ENCODE measurements at places on chromosomes 6 and 20.

DNA sequence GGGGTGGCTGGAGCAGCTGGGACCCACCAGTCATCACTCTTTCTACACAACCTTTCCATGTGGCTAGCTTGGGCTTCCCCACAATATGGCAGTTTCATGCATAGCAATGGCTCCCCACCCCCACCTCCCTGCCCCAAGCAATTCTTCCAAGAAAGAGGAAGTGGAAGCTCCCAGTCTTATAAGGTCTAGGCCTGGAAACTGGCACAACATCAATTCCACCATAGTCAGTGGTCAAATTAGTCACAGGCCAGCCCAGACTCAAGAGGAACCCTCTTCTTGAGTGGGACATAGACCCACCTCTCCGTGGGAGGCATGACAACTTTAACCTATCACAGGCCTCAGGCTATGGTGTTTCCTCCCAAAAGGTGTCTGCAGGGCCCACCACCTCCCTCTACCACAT lies 17.7 kb downstream of the TGM6 start:
- DNase-seq = no peak

- DNase-seq = no peak
These were observed 79.7 kb downstream of the RNF217 start for GRCh38 chr6:125041740-125042459.

GRCh38 chr6:21931641-21932335 lies 338.2 kb downstream of the SOX4 start:
- DNase-seq = no peak

GRCh38 chr6:27275025-27275956 lies 27.8 kb downstream of the PRSS16 start:
- no peak for DNase-seq

- no peak for DNase-seq
These were observed 108.2 kb downstream of the NOL4L start for GRCh38 chr20:32476684-32477593.

DNA sequence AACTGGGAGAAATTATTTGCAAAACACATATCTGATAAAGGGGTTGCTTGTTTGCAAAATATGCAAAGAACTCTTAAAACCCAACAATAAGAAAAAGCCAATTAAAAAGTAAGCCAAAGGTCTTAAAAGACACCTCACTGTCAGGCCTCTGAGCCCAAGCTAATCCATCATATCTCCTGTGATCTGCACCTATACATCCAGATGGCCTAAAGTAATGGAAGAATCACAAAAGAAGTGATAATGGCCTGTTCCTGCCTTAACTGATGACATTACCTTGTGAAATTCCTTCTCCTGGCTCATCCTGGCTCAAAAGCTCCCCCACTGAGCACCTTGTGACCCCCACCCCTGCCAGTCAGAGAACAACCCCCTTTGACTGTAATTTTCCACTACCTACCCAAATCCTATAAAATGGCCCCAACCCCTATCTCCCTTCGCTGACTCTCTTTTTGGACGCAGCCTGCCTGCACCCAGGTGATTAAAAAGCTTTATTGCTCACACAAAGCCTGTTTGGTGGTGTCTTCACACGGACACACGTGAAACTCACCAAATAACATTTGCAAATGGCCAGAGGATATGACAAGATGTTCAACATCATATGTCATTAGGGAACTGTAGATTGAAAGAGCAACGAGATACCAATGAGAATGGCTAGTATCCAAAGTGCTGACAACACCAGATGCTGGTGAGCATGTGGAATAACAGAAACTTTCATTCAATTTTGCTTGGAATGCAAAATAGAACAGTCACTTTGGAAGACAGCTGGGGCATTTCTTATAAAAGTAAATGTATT lies 565.0 kb upstream of the ADGRB3 start:
- DNase-seq = no peak

DNA sequence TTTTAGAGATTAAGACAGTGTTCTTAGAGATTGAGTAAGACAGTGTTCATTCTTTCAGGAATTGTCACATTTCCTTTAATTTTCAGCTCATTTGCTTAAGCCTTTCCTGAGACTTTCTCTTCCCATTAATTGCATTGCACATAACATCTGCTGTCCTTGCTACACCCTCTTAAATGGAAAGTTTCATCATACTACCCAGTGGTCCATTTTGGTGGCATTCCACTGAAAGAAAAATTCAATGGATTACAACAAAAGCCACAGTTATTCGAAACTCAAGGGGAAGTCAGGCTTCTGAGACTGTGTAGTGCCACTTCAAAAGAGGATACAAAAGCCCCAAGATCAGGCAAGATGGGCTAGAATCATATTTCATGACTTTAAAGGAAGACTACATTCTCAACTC lies 64.0 kb downstream of the RSPO3 start:
- DNase-seq = no peak

- DNase-seq = no peak
These were observed 8.7 kb downstream of the GPX6 start for GRCh38 chr6:28506807-28507475.

- no peak for DNase-seq
These were observed 34.0 kb downstream of the ZC3H12D start for GRCh38 chr6:149450679-149451375.

DNA sequence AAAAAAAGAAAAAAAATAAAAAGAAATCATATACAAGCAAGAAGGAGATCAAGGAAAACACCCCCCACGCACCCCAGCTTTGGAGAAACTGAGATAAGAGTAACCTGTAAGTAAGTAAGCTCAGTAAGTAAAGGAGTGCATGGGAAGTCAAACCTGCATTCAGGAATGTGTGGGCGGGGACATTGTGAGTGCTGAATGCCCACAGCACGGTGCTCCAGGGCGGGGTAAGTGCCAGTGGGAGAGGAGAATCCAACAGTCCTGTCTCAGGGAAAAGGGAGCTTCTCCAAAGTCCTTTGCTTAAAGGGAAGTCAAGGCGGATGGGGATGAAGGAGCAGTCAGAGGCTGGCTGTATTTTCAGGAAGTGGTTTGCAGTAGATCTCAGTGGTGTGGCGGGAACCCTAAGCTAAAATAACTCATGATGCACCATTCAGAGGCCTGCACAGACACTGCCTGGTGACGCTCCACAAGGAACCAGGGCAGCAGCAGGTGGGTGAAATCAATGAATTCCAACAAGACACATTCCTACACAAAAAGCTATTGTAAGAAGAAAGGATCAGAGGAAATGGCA lies 368.0 kb downstream of the QKI start:
- no peak for DNase-seq

DNA sequence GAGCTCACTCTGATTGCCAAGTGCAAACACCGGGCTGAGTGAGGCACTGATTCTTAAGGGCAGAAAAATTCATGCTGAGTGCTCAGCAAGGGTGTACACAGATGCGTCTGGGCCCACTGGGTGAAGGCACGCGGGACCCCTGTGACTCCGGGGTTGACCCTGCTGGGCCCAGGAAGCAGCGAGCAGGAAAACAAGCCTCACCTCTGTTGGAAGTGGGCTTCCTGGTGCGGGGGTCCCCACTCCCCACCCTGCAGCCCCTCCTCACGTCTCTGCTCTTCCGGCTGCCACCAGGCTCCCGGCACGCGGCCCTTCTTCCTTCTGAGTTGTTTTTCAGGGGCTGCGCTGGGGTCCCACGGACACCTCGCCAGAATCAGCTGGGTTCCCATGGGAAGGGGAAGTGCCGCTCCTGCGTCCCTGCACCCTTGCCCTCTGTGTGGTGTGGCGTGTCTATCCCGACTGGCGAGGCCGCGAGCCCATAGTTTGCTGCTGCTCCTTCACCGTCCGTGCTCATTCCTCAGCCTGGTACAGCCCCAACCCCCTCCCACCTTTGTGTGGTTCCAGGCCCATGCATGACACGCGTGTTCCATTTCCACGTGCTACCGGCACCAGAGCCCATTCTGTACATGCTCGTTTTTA lies 80.6 kb upstream of the BHLHE23 start:
- no peak for DNase-seq

DNA sequence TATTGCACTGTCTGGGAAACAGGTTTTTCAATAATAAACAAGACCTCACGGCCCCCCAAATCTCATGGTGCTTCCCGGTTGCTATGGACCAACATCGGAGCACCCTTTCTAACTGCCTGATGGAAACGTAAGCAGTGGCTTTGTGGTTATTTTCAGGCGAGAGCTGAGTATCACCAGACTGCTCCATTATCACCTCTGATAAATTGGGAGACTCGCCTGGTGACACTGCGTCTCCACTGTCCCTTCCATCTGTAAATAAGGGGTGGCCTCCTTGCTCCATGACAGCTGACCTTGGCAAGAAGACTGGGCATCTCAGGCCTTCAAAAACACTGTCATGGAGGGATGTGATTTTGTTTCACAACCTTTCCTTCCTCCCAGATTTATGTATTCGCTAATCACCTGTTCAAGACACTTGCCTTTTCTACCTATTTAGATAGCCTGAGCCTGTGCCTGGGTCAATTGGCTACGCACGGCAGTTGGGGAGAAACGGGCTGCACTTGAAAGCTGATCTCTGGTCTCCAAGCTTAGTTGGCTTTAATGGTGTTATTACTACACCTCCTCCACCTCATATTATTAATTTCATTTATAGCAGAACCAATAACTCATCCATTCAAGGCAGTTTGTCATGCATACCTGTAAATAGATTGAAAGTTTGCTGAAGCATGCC lies 17.7 kb upstream of the CDH4 start:
- no peak for DNase-seq

- no peak for DNase-seq
These were observed 1.1 kb upstream of the PHF10 start for GRCh38 chr6:169725125-169726048.

GRCh38 chr6:75199889-75200288 lies 6.0 kb downstream of the COL12A1 start:
- DNase-seq = no peak

- DNase-seq = no peak
These were observed 50.7 kb upstream of the SYNDIG1 start for GRCh38 chr20:24418731-24419130.

GRCh38 chr6:140921366-140922226 lies 1211.1 kb upstream of the GJE1 start:
- DNase-seq = no peak

GRCh38 chr20:5592165-5592564 lies 158.0 kb upstream of the SHLD1 start:
- DNase-seq = no peak

- no peak for DNase-seq
These were observed 163.0 kb upstream of the KCNG1 start for GRCh38 chr20:51185861-51186260.

DNA sequence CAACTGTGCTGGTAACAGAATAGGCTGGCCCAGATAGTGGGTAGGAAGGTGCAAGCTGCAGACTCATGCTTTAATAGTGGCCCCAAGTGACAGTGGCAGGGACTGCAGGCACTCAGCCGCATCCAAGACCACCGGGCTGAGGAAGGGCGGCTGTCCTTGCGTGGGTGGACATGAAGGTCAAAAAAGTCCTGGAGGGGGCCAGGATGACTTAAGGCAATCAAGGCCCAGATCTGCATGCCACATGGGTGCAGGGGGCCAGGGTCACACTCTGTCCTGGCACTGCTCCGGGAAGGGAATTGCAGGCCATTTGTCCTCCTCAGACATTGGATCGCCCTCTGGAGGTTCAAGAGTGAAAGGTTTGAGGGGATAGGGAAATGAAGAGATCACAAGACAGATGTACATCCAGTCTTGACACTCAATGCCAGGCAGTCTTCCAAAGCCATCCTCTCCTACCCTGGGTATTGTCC lies 10.4 kb upstream of the VNN2 start:
- DNase-seq = no peak

GRCh38 chr6:21075986-21076385 lies 517.6 kb upstream of the SOX4 start:
- no peak for DNase-seq

DNA sequence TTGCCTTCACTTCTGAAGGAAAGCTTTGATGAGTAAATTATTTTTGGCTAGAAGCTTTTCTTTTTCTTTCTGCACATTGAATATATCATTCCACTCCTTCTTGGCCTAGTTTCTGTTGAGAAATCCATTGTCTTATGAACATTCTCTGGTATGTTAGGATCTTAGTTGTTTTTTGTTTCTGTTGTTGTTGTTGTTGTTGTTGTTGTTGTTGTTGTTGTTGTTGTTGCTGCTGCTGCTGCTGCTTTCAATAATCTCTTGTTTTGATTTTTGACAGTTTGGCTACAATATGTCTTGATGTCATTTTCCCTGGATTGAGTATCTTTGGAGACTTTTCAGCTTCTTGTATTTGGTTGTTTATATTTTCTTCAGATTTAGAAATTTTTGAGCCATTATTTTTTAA lies 836.5 kb upstream of the MAN1A1 start:
- DNase-seq = no peak

- DNase-seq = no peak
These were observed at the start of gene NR2E1 for GRCh38 chr6:108165714-108166663. TSS of gene NR2E1 (plus strand) at chr6:108166022. CDS start at chr6:108166766, 744 bp downstream.

DNA sequence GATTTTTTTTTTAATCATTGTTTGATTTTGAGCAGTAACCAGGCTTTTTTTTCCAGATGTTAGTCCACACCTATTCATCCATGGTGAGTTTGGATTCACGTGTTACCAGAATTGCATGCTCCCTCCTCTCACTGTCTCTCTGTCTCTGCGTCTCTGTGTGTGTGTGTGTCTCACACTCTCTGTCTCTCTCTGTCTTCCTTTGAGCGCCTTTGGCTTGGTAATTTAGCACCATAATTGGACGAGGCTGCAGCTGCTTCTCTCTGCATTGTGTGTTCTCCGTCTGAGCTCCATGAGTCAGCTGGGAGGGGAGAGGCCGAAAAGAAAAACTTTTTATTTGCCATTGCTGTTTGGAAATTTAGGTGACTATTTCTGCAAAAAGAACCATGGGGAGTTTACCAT lies 3.4 kb downstream of the TFAP2B start:
- DNase-seq = no peak

GRCh38 chr6:88869263-88870020 lies 94.0 kb downstream of the RNGTT start:
- no peak for DNase-seq

DNA sequence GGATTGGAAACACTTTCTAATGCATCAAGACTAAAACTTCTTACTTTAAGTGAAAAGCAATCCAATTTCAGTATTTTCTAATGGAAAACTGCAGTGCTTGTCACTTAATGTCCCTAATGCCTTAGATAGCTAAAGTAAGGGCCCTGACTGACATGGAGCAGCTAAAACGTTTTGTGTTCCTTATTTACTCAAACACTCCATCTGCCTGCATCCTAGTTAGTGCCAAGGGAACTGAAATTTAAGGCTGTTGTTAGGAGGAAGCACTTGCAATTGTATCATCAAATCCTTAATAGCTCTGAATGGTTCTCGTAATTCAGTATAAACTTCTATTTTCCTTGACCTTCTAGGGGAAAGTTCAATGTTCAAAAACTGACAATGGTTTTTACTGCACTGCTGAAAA lies 127.4 kb downstream of the GJA10 start:
- DNase-seq = no peak

DNA sequence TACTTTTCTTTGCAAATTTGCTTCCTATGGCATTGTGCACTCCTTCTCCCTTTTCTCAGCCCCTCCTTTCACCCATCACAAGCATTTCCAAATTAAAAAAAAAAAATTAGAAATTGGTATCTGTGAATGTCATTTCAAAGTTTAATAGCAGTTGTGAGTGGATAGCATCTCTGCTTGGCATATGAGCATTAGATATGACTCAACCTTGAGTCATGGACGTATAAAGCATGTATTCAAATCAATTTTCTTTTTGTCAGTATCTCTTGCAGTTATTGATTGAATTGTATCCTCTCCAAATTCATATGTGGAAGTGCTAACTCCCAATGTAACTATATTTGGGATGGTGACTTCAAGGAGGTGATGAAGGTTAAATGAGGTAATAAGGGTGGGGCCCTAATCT lies 60.1 kb upstream of the MAP3K7 start:
- DNase-seq = no peak

GRCh38 chr6:33925936-33926335 lies 122.1 kb upstream of the MLN start:
- no peak for DNase-seq

GRCh38 chr6:106087548-106088325 lies 1.6 kb downstream of the PRDM1 start:
- no peak for DNase-seq

- no peak for DNase-seq
These were observed 124.0 kb upstream of the B3GAT2 start for GRCh38 chr6:71080826-71081225.
